Smooth muscle cell of the umbilical artery (primary cell): ENCODE measurements at places on chromosomes 1 and 21. TPM values are rescaled to one million over a fixed set of nuclear protein-coding genes. Genes with fewer than 3 reads are reported as not detected.

Gene TEKT2
- total RNA-seq: not detected in 2 replicates

Gene FALEC
- total RNA-seq: not detected in 2 replicates

Gene TRIM45
- 2.4 and 5.3 TPM in 2 replicates for total RNA-seq

Gene GSTM1
- 0.51 and 9.8 TPM in 2 replicates for total RNA-seq

Gene FAM229A
- 0.83 and 1.2 TPM in 2 replicates for total RNA-seq

Gene MIXL1
- not detected in 2 replicates for total RNA-seq
